ENCODE measurements at places on chromosomes 2 and 18. TPM values are rescaled to one million over a fixed set of nuclear protein-coding genes. Genes with fewer than 3 reads are reported as not detected.
A peak's percentile ranks its signal among the peaks of the same experiment; 100 is the strongest.

DNA sequence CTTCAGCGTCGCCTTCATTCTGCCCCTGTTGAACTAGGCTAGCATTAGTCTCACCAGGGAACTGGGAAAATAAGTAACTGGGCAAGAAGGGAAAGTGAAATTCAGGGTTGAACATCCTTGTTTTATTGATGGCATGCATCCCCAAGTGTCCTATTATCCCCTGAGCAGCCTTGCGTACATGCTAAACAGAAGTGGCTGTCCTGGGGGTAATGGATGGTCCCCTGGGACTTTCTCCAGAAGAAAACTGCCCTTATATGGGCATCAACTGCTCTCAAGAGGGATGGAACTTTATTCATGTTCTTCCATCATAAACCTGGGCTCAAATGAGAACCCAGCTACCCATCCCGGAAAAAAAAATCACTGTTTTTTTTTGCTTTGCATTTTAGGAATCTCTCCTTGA, 11.8 kb upstream of the SMIM21 start:
- no peak overlapping the region for H3K27ac ChIP-seq
- DNase-seq: no peak
- no peak overlapping the region for H3K4me3 ChIP-seq
- H3K4me1 ChIP-seq: no peaks in the 10 kb centered on the region

- no peak for DNase-seq
- no peaks in the 10 kb centered on the region for H3K4me1 ChIP-seq
- H3K36me3 ChIP-seq: no peaks in the 10 kb centered on the region
- no peak overlapping the region for H3K27ac ChIP-seq
- no peak overlapping the region for H3K4me3 ChIP-seq
Observed at GRCh38 chr2:97845818-97846217, 132.4 kb downstream of the ZAP70 start.

GRCh38 chr2:51013079-51013932, 18.6 kb downstream of the NRXN1 start:
- H3K27me3 ChIP-seq: no peaks in the 10 kb centered on the region
- H3K4me1 ChIP-seq: peaks cover 13% of the 10 kb centered on the region
- peak; percentile 35 for DNase-seq
- H3K27ac ChIP-seq: no peak overlapping the region
- no peak overlapping the region for H3K4me3 ChIP-seq
- H3K36me3 ChIP-seq: no peaks in the 10 kb centered on the region

Gene ST6GAL2
- not detected for total RNA-seq

DNA sequence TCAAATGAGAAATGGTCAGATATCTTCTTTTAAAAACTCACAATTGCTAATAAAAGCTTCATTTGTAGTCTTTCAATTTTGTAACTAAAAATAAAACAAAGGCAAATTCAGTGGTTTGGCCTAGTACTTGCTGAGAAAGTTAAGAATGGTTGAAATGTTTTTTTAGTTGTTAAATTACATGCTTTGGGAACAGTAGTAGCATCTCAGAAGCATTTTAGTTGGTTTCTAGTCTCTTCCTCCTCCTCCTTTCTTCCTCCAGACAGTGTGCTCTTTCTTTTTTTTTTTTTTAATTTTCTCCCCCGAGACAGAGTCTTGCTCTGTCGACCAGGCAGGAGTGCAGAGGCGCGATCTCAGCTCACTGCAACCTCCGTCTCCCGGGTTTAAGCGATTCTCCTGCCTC, 9.8 kb downstream of the TRAK2 start:
- H3K27ac ChIP-seq: no peak overlapping the region
- H3K27me3 ChIP-seq: no peaks in the 10 kb centered on the region
- no peak overlapping the region for H3K4me3 ChIP-seq
- no peak for DNase-seq

GRCh38 chr2:232477751-232478510, 9.7 kb downstream of the ECEL1 start:
- no peak overlapping the region for H3K27ac ChIP-seq
- peaks cover 94% of the 10 kb centered on the region for H3K27me3 ChIP-seq
- no peaks in the 10 kb centered on the region for H3K36me3 ChIP-seq
- no peak overlapping the region for H3K4me3 ChIP-seq
- no peaks in the 10 kb centered on the region for H3K4me1 ChIP-seq

Gene CDK5R2
- total RNA-seq: 0.86 TPM

GRCh38 chr2:181946444-181947127, 39.1 kb upstream of the PPP1R1C start:
- peaks cover 60% of the 10 kb centered on the region for H3K4me1 ChIP-seq
- H3K27ac ChIP-seq: peak overlapping the region; percentile 91
- peaks cover 5% of the 10 kb centered on the region for H3K36me3 ChIP-seq
- DNase-seq: no peak

Gene SIGLEC15
- total RNA-seq: 0.28 TPM

DNA sequence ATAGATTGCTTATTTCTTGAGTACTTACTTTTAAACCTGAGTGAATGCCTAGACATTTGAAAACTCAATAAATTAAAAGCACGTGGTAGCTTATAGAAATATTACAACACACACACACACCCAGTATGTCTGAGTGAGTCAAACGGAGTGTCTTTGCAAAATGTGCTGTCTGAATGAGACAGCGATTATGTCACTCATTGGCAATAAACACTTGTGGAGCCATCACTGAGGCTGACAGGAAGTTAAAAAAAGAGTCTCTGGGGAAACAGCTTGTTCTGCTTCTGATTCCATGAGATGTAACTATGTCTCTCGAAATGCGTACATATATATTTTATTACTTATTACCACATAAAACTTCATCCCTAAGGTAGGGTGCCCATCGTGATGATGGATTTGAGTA, 22.3 kb upstream of the VPS4B start:
- no peak overlapping the region for H3K27ac ChIP-seq
- no peak for DNase-seq
- H3K27me3 ChIP-seq: no peaks in the 10 kb centered on the region

DNA sequence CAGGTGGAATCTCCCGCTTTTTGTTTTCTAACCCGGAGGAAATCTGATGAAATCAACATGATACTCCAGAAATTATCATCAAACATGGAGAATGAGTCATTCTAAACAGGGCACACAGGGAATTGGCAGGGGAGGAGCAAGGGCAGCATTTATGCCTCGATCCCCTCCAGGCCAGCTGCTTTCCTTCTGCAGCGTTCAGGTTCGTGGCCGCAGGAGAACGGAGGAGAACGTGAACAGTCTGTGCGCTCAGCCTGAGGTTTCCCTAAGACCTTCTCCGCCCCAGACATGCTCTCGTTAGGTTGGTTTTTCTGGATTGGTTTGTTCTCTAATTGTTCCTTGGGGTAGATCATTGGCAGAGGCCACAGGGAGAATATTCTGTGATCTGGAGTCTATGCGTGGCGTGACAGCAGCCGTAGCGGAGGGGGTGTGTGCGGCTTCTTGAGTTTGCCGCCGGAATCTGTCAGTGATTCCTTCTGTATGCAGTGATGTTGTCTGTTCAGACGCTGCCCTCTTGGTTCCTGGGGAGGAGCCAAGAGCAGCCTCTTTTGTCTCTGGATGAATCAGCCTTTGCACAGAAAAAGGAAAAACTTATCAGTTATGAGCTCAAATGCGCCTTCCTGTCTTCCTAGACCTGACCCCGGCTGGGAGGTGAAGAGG, 75.9 kb downstream of the SH3BP4 start:
- H3K4me1 ChIP-seq: peaks cover 72% of the 10 kb centered on the region
- no peaks in the 10 kb centered on the region for H3K27me3 ChIP-seq
- H3K4me3 ChIP-seq: peak overlapping the region; percentile 87
- peak overlapping the region; percentile 99 for H3K27ac ChIP-seq

DNA sequence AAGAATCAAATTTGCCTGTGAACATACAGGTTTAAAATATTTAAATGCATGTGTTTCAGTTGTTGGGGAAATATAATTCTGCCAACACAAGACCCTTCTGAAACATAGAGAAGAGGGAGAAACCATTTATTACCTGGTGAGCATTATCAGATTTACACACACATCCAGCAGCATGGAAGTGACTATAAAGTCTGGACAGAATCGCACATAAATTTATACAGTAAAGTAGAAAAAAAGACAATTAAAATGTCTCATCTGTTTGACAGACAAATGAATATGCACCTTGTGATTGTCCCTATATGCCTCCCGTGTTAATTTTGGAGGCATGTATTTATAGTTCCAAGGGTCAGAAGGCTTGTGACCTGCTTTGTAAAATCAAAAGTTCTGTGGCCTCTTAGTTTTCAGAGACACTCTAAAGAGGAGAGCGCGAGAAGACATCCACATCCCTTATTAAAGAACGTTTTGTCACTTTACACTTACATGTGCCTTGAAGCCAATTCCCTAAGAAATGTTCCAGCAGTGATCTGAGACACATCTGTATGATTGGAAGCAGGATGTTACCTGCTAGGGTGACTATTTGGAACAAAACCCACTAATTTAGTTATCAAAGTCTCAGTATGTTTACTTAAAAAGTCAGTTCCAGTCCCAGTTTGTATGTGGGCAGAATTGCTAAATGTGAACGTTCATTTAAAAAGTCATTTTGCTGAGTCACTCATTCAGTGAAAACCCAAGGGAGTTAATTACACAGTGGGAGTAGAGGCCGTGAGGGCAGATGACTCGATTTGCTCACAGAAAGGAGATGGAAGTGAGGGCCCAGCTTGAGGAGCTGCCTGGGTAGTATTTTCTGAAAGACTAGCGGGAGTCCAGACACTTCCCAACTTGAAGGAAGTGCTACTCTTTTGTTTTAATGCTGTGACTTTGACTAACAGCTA, 527.6 kb upstream of the MEX3C start:
- no peaks in the 10 kb centered on the region for H3K4me1 ChIP-seq
- H3K27me3 ChIP-seq: peaks cover 15% of the 10 kb centered on the region
- H3K4me3 ChIP-seq: no peak overlapping the region
- H3K36me3 ChIP-seq: no peaks in the 10 kb centered on the region
- DNase-seq: no peak
- H3K27ac ChIP-seq: no peak overlapping the region

GRCh38 chr2:46298522-46299353, 1.5 kb downstream of the EPAS1 start:
- no peaks in the 10 kb centered on the region for H3K27me3 ChIP-seq
- DNase-seq: peak; percentile 48
- H3K4me1 ChIP-seq: peaks cover 33% of the 10 kb centered on the region
- H3K4me3 ChIP-seq: peak overlapping the region; percentile 95
- H3K27ac ChIP-seq: peak overlapping the region; percentile 63

- H3K36me3 ChIP-seq: no peaks in the 10 kb centered on the region
- no peak overlapping the region for H3K4me3 ChIP-seq
- DNase-seq: no peak
- H3K4me1 ChIP-seq: no peaks in the 10 kb centered on the region
- H3K27me3 ChIP-seq: no peaks in the 10 kb centered on the region
- no peak overlapping the region for H3K27ac ChIP-seq
Observed at GRCh38 chr2:143545059-143545948, 416.1 kb downstream of the ARHGAP15 start.

GRCh38 chr18:79901665-79902064, 49.8 kb downstream of the SLC66A2 start:
- H3K4me1 ChIP-seq: no peaks in the 10 kb centered on the region
- H3K4me3 ChIP-seq: no peak overlapping the region
- no peak for DNase-seq

DNA sequence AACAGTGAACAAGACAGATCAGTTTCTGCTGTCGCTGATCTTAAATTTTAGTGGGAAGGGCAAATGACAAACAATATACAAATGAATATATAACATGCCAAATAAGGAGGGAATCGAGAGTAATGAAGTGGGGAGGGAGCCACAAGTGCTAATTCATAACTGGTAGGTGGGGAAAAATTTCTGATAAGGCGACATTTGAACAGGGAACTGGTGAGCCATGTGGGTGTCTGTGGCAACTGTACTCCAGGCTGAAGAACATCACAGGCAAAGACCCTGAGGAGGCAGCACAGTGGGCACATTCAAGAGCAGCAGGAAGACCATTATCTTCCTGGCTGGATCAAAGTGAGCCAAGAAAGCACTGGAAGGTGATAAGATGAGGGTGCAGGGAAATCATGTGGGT, 51.6 kb upstream of the CD28 start:
- H3K4me1 ChIP-seq: peaks cover 66% of the 10 kb centered on the region
- peaks cover 12% of the 10 kb centered on the region for H3K36me3 ChIP-seq
- no peak for DNase-seq
- H3K27me3 ChIP-seq: no peaks in the 10 kb centered on the region
- peak overlapping the region; percentile 83 for H3K27ac ChIP-seq

Gene FAM237A
- total RNA-seq: not detected
